Activated T-helper 9 cell treated with anti-CD3 and anti-CD28 coated beads, Interleukin-2, amount 50 U/mL, for 16 hours (primary cell): ENCODE measurements at places on chromosomes 1 and 21.

DNA sequence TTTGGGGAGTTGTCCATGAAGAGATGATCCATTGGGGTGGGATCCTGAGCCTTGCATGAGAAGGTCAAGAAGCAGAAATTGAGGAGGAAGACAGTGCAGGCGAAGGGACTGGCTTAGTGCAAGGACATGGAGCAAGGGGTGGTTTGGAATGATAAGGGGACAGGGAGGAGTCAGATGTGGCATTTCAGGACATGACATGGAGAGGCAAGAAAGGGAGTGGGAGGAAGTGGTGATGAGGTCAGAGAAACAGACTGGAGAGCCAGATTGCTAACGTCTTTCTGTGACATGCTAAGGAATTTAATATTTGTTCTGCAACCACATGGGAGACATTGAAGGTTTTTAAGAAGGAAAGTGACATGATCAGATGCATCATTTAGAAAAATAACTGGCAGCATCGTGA is 346.8 kb upstream of the FMN2 start:
- no peak for DNase-seq

DNA sequence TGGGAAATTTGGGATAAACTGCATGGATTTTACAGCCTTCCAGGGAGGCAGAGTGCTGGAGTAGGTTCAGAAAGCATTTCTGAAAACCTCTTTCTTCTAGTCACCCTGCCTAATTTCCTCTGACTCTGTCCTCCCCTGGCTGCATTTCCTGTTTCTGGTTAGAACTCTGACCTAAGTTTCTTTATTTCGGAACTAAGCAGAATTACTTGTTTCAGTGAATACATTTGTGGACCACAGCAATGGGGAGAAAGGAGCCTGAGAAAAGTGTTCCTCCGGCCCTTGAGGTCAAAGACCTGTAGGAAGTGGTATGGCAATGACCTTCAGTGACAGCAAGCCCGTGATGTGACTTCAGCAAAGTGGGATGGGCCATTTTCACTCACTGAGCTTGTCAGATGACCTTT is 173.4 kb upstream of the RUNX1 start:
- no peak for DNase-seq

- no peak for DNase-seq
Observed at GRCh38 chr1:119321666-119322419, 46.7 kb upstream of the HAO2 start.

- no peak for DNase-seq
Observed at GRCh38 chr1:3948344-3948743, 48.3 kb upstream of the C1orf174 start.

DNA sequence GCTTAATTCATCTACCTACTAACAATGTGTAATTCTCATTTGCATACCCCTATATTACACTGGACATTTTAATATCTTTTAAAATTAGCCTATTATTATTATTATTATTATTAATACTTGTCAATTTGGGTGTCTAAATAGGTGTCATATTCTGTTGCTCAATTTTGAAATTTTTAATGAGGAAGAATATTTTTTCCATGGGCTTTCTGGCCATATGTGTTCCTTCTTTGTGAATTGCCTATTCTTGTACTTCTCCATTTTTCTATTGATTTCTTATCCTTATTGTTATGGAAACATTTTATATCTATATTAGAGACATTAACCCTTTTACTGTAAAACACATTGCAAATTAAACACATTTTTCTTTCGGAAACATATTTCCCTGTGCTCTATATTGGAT is 6.4 kb upstream of the NIBAN1 start:
- DNase-seq, result no peak

- DNase-seq, result no peak
Observed at GRCh38 chr1:91014475-91014874, 7.4 kb downstream of the ZNF644 start.

DNA sequence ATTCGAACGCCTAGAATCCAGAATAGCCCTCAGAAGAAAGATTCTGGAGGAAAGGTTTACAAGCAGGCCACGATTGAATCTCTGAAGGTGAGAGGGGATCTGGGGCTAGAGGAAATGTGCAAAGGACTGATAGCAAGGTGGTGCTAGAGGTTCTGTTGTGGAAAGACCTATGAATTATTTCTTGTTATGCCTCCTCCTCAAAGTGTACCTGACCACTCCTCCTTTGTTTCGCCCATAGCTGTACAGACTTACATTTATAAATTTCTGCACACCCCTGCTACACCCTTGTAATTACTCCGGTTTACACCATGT is 986 bp downstream of the TCEANC2 start:
- no peak for DNase-seq

- no peak for DNase-seq
Observed at GRCh38 chr1:170214117-170215032, 68.6 kb downstream of the NTMT2 start.
